ENCODE measurements at places on chromosomes 11 and 22. TPM values are rescaled to one million over a fixed set of nuclear protein-coding genes. Genes with fewer than 3 reads are reported as not detected.

Gene NPTXR
- 4.8 TPM for polyA plus RNA-seq

Gene MMP10
- polyA plus RNA-seq: 0.30 TPM

Gene MPEG1
- 6.0 TPM for polyA plus RNA-seq

DNA sequence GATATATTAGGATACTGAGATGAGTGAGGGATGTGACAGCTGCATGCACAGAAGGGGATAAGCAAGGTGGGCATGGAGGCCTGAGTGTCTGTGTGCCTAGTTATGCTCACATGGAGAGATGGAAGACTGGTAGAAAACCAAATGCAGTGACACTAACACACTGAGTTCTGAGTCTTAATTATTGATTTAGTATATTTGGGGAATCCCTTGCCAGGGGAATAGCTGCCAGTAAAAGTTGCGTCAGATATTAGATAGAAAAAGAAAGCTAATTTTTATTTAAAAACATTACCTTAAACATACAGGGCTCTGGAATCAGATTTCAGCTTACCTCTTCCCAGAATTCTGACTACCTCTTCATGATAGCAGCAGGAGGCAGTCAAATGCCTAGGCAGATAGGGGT, 620.5 kb downstream of the METTL15 start:
- DNase-seq: no peak

GRCh38 chr11:44565953-44566949, 788 bp downstream of the CD82 start:
- DNase-seq: no peak

All from left renal cortex interstitium (tissue), 4 donors.